NCI-H1930 (cell line): ENCODE measurements at places on chromosomes 5 and 9.

DNA sequence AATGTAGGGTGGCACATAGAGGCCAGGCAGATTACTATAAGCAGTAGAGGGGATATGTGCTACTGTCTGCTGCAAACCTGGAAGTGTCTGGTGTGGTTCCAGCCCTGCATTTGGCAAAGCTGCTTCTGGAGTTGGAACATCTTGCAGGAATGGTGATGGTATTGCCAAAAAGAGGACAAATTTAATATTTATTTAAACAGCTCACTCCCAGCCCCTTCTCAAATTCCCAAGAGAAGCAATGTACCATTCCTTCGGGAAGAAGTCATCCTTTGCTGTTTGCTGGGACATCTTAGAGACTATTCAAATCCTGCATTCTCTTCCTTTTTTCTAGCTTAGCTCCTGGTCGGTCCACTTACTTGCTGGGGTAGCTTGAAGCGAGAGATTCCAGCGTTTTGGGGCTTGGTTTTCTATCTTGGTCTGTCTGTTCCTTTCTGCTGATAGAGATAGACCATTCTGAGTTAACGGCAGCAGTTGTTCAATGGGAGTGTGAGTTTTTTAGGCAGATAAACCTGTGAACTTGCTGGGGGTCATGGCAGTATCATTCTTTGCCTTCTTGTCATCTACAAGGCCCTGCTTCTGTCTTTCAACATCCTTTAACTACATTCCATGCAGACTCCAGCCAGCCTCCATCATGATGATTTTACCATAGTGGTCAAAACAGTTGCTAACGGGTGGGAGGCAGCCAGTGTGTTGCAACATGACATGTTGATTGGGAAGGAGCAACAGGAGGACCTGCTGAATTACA is 69.9 kb downstream of the RCL1 start:
- no peak for DNase-seq

DNA sequence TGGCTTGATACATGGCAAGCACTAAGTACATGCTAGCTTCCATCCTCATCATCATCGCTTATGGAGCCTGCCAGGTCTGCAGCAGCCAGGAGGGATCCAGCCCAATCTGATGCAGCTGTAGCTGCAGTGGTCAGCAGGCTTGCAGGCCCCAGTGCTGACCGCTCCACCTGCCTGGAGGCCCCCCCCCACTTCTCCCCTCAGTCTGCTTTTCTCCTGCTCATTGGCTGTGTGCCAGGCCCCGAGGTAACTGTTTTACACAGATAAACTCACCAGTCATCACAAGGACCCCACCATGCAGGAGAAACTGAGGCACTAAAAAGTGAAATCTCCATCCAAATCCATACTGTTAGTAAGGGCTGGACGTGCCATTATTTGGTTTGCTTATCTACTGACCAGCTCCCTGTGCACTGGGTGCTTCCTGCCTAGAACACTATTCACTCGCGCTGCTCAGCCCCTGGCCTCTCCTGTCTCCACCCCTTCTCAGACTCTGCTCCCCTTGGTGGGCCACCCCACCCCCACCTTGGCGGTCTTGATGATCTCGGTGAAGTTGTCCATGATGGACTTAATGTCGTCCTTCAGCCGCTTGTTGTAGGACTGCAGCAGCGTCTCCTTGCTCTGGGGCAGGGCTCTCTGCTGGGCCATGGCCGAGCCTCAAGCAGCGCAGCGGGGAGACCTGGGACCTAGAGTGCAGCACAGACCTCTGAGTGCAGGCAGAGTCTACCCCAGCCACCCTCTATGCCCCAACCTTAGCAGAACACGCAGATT is 1.7 kb downstream of the MED22 start:
- DNase-seq, result no peak

- DNase-seq, result no peak
Observed at GRCh38 chr5:4212071-4212739, 616.6 kb downstream of the IRX1 start.

GRCh38 chr5:35136386-35136785 is 88.6 kb upstream of the AGXT2 start:
- DNase-seq, result no peak

DNA sequence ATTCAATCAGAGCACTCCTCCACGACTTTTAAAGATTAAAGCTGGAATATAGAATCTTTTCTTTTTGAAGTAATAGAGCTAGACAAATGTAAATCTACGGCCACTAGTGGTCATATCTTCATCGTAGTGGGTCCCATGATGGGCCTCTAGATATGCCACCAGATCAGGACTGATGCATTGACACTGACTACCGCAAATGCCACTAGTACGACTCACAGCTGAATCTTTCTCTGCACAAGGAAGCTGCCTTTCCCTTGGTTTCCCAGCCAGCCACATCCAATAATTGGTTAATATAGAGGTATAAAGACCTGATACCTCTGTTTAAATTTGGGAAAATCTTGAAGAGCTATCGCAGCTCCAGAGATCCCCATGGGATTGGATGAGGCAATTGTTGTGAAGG is 37.8 kb upstream of the ADRB2 start:
- DNase-seq, result no peak

DNA sequence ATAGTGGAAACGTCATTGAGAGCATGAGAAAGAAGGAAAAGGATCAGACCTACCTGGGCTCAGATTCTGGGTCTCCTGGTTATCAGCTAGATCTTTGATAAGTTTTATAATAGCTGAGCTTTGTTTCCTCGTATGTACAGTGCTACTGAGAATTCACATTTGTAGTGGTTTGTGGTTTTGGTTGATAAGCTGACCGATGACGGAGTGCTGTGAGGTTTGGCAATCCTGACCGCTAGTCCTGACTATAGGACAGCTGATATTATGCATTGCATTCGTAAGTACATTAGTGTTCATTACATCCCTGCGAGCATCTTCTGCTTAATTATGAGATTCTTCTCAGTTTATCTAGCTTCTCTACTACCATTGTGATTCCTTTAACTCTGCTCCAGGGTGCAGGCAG is 190.7 kb upstream of the SLC27A6 start:
- no peak for DNase-seq
